Heart left ventricle (tissue), 16 donors: ENCODE measurements at places on chromosomes 6 and 20. TPM values are rescaled to one million over a fixed set of nuclear protein-coding genes. Genes with fewer than 3 reads are reported as not detected.
A peak's percentile ranks its signal among the peaks of the same experiment; 100 is the strongest.

CCN2 gene
- 54.5 TPM for total RNA-seq

MTFR2 gene
- 1.0 TPM for total RNA-seq

CHRNA4 gene
- 0.16 TPM for total RNA-seq

DNA sequence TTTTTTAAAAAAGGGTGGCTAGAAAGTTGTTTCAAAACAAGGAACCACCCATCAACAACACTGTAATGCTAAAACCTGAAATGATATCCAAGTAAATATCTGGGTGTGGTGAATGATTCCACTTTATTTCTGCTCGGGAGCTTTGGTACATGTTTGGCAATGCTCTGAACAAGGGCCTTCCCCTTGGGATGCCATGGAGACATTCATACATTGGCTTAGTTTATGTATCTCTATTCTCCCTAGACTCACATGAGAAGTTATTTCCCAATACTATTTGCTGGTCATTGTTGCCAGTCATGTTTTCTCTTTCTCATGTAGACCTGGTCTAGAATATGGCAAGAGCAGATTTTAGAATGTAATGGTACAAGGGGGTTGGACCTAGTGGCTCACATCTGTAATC is 22.9 kb downstream of the ADTRP start:
- H3K27me3 ChIP-seq = no peaks in the 10 kb centered on the region
- no peak overlapping the region for H3K4me3 ChIP-seq
- no peak overlapping the region for H3K27ac ChIP-seq
- no peaks in the 10 kb centered on the region for H3K4me1 ChIP-seq
- no peaks in the 10 kb centered on the region for H3K36me3 ChIP-seq
- no peak for DNase-seq

DNA sequence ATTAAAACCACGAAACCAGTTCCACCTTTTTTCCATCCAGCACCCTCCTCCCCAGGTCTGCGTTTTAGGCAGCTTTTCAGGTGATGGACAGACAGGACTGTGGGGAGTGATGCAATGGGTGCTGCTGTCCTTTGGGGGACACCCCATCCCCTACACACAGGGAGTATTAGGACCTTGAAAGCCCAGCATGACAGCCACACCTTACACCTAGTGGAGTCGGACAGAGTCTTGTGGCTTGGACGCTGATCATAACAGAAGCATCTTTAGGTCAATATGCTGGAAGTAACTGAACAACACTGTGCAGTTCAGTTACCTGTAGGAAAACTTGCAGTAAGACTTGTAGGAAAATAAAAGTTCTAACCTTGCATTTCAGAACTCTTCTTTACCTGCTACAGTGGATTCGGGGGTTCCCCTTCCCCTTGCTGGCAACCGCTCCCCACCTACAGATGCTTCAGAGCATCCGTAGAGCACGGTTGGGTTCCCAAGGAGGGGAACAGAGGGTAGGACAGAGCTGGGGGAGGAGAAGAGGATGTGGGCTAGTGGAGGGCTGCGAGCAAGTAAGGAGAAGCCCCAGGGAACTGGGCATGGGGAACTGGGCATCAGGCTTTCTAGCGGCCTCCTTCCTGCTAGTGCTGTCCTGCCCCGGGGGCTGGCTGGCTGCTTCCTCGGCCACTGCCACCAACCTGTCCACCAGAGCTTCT is 31.7 kb downstream of the PLEKHG1 start:
- no peaks in the 10 kb centered on the region for H3K4me1 ChIP-seq
- no peak overlapping the region for H3K27ac ChIP-seq
- no peak overlapping the region for H3K4me3 ChIP-seq
- H3K36me3 ChIP-seq = no peaks in the 10 kb centered on the region
- H3K27me3 ChIP-seq = no peaks in the 10 kb centered on the region

GRCh38 chr6:159978291-159979135 is 9.6 kb downstream of the IGF2R start:
- DNase-seq = no peak
- no peaks in the 10 kb centered on the region for H3K27me3 ChIP-seq
- no peaks in the 10 kb centered on the region for H3K36me3 ChIP-seq
- peak overlapping the region; percentile 78 for H3K27ac ChIP-seq
- H3K4me1 ChIP-seq = peaks cover 45% of the 10 kb centered on the region

DNA sequence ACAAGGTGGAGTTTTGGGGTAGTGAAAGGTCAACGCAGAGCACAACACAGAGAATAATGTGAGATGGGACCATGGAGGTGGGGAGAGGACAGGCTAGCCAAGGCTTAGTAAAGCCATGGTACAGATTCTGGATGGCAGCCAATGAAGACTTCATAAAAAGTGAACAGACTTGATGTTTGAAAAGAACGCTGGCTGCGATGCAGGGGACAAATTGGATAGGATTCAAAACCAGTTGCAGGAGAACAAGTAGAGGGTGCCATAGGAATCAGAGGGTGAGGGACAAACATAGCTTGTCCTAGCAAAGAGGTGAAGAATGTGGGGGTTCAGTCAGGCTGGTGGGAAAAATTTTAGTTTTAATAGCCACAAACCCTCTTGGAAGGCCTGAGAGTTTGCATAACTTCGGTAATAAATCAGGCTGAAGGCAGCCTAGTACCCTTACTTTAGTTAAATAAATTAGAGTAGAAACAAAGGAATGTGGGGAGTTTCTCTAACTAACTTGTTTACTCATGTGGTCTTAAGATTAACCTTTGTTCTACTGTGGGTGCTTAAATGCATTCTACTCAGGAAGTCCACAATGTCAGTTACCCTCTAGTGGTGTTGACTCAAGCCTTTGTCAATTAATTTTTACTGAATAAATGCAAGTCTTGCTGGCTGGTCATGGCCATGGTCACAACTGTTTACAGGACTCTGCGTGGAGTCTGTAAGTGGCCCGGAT is 216.4 kb downstream of the C6orf118 start:
- H3K27ac ChIP-seq = no peak overlapping the region
- H3K4me3 ChIP-seq = no peak overlapping the region
- no peak for DNase-seq
- no peaks in the 10 kb centered on the region for H3K4me1 ChIP-seq

GRCh38 chr6:9420316-9421015 is 985.1 kb upstream of the SLC35B3 start:
- no peaks in the 10 kb centered on the region for H3K27me3 ChIP-seq
- H3K4me3 ChIP-seq = no peak overlapping the region
- H3K36me3 ChIP-seq = no peaks in the 10 kb centered on the region
- no peak for DNase-seq

- H3K27me3 ChIP-seq = no peaks in the 10 kb centered on the region
- no peak overlapping the region for H3K27ac ChIP-seq
- H3K36me3 ChIP-seq = peaks cover 65% of the 10 kb centered on the region
- H3K4me3 ChIP-seq = no peak overlapping the region
- DNase-seq = no peak
These were observed 22.0 kb downstream of the ZNF341 start for GRCh38 chr20:33753763-33754162.

DNA sequence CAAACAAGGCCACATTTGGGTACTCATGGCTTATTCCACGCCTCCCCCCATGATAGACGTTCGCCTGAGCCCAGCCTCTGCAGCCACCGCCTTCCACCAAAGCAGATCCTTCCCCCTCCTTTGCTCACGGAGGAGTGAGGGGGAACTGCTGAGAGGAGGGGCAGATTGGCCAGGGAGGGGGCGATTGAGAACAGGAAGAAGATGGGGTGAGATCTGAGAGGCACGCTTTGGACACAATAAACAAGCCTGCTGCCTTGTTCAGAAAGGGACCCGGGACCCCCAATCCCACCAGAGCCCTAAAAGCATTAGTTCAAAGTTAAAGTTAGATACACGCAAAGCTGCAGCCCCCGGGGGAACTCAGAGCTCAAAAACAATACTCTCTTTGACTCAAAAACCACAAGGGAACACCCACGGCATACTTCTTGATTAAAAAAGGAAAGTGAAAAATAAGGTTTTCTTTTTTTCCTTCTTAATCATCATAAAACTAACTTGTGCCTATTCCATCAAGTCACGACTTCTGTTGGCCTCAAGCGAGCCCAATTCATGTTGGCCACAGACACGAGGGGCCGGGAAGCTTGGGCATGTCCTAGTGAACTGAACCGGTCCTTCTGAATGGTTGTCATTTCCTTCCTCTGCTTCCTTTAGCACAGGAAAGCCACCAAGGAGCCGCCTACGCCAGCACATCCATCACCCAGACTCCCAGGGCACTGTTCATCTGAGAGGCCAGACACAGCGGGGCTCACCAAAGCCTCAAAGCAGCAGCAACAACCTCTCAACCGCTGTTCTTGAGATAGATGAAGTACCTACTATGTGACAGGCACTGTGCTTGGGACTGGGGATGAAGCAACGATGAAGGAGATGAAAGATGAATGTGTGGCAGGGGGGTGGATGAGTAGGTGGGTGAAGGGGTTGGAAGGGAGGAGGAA is 44.7 kb downstream of the NFATC2 start:
- no peak overlapping the region for H3K27ac ChIP-seq
- peak; percentile 52 for DNase-seq
- no peak overlapping the region for H3K4me3 ChIP-seq
- H3K36me3 ChIP-seq = no peaks in the 10 kb centered on the region
- H3K4me1 ChIP-seq = peaks cover 25% of the 10 kb centered on the region

ZNF311 gene
- total RNA-seq = 0.84 TPM

ARMC2 gene
- total RNA-seq = 7.2 TPM

DNA sequence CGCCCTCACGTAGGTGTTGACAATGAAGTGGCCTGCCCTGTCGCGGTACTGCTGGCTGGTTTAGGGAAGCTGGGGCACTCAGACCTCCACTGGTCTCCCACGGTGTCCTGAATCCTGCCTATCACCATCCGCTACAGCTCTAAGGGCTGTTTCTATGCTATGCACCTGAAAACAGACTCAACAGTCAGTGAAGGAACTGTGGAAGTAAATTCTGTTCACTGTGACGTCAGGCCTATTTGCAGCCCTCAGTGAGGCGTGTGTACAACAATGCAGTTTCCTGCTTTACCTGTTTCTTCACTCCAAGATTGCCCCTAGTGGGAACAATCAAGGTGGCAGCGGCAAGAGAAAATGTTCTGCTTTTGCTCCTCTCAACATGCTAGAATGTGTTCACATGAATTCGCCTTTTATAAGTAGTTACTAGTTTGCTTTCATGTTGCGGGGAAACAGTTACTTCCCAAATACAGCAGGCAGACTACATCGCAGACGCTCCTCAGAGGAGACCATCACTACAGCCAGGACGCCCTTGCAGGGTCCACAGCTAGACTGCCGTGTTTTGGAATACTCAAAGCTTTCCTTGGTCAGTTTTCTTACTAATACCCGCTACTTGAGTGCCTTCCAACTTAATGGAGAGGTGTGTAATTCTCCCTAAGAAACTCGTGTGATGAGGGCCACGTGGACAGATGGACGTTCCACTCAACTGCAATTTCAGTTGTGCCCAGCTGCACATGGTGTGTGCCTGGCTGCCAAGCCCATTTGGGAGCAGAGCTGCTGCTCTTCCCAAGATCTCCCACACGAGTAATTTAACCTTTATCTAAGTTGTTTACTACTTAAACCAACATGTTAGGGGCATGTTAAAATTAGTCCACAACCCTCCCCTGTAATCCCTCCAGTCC is 25.4 kb downstream of the DIDO1 start:
- H3K27ac ChIP-seq = no peak overlapping the region
- no peaks in the 10 kb centered on the region for H3K27me3 ChIP-seq
- DNase-seq = no peak
- peaks cover 6% of the 10 kb centered on the region for H3K36me3 ChIP-seq
- peaks cover 31% of the 10 kb centered on the region for H3K4me1 ChIP-seq

- DNase-seq = no peak
- H3K36me3 ChIP-seq = no peaks in the 10 kb centered on the region
- H3K27me3 ChIP-seq = no peaks in the 10 kb centered on the region
- no peaks in the 10 kb centered on the region for H3K4me1 ChIP-seq
- no peak overlapping the region for H3K27ac ChIP-seq
These were observed 117.8 kb downstream of the PXDC1 start for GRCh38 chr6:3633711-3634110.

GRCh38 chr6:74280130-74280692 is 584.2 kb downstream of the CD109 start:
- no peak overlapping the region for H3K4me3 ChIP-seq
- no peak for DNase-seq
- no peaks in the 10 kb centered on the region for H3K36me3 ChIP-seq
- H3K27me3 ChIP-seq = no peaks in the 10 kb centered on the region
- H3K4me1 ChIP-seq = no peaks in the 10 kb centered on the region

GRCh38 chr20:6152777-6153176 is 29.9 kb upstream of the FERMT1 start:
- H3K4me3 ChIP-seq = no peak overlapping the region
- DNase-seq = no peak
- H3K36me3 ChIP-seq = no peaks in the 10 kb centered on the region
- H3K27me3 ChIP-seq = no peaks in the 10 kb centered on the region
- no peaks in the 10 kb centered on the region for H3K4me1 ChIP-seq

DNA sequence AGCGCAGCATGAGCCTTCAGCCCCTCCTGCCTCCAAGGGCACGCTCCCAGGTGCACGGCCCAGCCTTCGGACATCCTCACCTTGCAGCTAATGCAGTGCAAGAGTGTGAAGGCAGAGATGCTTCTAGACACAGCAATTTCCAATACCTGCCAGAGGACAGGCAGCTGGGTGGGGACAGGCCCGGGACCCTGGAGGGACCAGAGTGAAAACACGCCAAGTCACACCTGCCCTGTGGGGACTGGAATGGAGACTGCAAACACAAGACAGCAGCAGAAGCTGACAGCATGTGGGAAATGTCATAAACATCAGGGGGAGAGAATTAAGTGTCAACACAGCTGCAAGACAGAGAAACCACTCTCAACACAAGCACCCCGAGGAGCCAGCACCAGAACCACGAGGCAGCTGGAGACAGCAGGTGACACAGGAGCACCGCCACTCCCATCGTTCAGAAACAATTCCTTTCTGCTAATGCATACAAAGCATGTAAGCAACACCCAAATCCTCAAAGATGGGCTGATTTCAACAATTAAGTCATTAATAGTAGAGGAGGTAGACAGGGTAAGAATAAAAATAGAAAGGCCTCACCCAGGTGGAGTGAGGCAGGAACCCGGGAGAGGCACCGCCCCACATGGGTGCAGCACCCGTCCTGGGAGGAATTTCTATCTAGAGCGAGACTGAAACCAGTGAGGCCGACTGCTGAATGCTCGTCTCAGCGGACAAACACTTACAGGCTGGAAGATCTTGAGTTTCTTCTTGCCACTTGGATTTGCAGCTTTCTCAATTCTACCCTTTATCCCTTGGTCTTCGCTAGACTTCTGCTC is 17.1 kb downstream of the DIDO1 start:
- no peak overlapping the region for H3K27ac ChIP-seq
- H3K27me3 ChIP-seq = no peaks in the 10 kb centered on the region
- H3K4me3 ChIP-seq = no peak overlapping the region
- no peaks in the 10 kb centered on the region for H3K4me1 ChIP-seq

DNA sequence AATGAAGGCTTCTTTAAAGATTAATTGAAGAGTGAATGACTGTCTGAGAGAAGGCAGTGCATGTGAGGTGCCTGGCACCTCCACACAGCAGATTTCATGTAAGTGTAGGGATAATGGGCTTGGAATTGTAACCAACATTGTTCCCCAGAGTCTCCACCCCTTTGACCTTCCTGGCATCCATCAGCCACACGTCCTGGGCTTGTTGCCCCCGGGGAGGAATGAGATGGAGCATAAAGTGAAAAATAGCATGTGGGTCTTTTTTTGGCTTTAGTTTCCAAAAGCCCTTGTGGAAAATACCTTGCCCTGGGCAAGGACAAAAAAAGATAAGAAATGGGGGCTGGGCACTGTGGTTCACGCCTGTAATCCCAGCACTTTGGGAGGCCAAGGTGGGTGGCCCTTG is 242.2 kb upstream of the ECI2 start:
- H3K27me3 ChIP-seq = no peaks in the 10 kb centered on the region
- no peak overlapping the region for H3K4me3 ChIP-seq
- no peaks in the 10 kb centered on the region for H3K36me3 ChIP-seq
- H3K27ac ChIP-seq = no peak overlapping the region
- peaks cover 29% of the 10 kb centered on the region for H3K4me1 ChIP-seq

GRCh38 chr6:69867639-69867976 is 1.3 kb downstream of the COL19A1 start:
- H3K27me3 ChIP-seq = no peaks in the 10 kb centered on the region
- peak overlapping the region; percentile 74 for H3K27ac ChIP-seq
- DNase-seq = no peak
- H3K4me3 ChIP-seq = peak overlapping the region; percentile 62
- H3K4me1 ChIP-seq = peaks cover 8% of the 10 kb centered on the region
- no peaks in the 10 kb centered on the region for H3K36me3 ChIP-seq
